ENCODE measurements at places on chromosomes 3 and 15.

DNA sequence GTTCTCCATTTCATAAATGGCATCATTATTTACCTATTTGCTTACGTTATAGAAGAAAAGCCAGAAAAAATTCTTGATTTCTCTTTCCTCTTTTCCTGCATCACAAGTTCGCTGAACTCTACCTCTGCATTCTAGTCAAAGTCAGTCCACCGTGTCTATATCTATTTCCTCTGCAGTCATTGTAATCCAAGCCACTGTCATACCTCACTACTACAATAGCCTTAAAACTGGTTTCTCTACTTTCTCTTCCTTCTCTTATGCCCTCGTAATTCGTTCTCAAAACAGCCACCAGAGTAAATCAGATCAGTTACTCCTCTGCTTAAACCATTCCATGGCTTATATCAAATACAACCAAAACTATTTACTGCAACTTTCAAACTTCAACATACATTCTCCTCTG lies 13.4 kb upstream of the FAM81A start:
- DNase-seq = no peak

GRCh38 chr3:161991901-161992540 lies 495.4 kb downstream of the OTOL1 start:
- no peak for DNase-seq

- no peak for DNase-seq
These were observed 77.4 kb downstream of the STAC start for GRCh38 chr3:36457667-36458066.

DNA sequence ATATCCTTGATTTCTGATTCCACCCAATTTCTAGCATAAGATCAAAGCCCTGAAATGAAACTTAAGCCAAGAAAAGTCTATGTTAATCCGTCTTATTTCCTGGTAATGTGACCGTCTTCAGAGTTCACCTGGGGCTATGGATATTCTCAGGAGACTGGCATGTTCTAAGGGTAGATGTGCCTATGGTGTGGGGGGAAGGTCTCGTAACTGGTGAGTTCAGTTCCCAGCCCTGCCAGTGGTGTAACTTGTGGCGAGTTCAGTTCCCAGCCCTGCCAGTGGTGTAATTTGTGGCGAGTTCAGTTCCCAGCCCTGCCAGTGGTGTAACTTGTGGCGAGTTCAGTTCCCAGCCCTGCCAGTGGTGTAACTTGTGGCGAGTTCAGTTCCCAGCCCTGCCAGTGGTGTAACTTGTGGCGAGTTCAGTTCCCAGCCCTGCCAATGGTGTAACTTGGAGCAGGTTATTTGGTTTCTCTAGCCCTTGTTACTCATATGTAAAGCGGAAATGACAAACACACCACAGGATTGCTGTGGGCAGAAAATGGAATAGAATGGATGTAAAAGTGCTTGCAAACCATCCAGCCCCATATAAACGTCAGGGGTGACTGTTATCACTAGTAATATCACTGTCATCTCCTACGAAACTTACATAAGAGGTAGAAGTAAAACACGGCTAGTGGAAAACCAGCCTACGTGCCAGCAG lies 30.4 kb downstream of the SLC51A start:
- DNase-seq = peak; percentile 45

DNA sequence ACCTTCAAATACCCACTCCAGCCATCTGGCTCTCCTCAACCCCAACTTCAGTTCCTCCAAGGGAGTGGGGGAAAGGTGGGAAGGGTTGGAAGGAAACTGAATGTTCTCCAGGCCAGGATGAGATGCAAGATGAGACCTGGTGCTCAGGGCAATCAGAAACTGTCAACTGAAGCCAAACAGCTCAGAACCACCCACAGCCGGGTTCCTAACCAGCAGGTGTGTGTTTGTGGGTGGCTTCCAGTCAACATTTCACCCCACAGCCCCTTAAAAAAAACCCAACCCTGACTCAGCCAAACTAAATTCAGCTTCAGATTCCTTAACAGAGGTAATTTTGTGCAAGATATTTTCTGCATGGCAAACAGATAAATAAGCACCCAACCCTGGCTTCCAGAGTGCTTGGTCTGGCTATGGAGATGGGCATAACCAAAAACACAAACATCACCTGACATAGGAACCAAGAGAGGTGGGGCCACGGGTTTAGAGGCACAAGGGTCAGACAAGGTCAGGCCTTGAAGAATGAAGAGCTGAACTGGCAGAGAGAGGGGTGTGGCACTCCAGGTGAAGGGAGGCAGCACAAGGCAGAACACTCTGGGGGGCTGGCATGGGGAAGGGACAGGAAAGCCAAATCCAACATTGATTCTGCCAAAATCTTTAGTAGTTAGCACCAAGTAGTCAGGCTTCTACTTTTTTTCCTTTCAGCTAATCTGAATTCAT lies 34.7 kb downstream of the ZNF445 start:
- DNase-seq = no peak

DNA sequence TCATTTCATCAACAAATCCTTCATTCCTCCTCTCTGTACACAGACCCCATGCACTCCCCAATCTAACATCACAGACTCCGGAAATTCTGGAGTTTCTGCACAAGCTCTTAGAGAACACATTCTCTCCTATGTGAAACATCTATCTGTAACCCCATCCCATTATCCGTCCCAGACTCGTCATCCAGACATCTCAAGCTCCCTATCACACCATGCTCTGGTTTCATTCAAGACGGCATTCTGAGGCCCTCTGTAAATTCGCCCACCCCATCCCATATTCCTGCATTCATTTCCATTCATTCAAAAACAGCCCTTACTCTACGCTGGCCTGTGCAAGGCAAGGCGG lies 575 bp downstream of the LEO1 start:
- DNase-seq = no peak

GRCh38 chr3:161576311-161576710 lies 79.7 kb downstream of the OTOL1 start:
- DNase-seq = no peak

GRCh38 chr3:61910732-61911131 lies 349.4 kb downstream of the PTPRG start:
- DNase-seq = no peak

DNA sequence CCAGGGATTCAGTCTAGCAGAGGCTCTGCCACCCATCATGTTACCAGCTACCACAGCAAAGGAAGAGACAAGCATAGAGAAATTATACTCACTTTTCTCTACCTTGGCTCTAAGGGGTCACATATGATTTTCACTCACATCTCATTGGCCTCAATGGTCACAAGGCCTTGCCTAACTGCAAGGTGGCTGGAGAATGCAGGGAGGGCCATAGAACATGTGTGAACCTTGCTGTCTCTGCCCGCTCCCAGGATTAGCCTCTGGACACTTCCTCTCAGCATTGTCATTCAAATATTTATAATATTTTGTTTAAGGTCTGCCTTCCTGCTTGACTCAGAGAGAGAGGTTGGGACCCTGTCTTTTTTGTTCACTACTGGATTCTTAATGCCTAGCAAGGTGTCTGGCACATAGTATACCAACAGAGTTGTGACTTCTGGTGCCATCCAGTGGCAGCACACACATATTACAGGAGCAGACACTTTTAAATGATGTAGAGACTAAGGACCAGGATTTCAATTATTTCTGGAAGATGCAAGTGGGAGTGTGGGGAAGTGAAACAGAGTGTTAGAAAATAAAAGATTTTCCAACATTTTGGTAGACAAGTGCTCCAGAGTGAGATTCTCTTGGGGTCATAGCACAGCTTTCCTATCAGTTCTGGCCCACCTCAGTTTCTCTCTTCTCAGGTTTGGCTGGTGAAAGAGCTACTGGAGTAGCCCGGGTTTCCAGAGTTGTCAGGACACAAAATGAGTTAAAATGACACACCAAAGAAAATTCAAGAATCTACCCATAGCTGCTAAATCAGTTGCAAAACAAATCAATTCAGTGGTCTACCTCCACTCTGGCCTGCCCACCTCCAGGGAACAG lies 119.0 kb upstream of the RASGRP1 start:
- DNase-seq = peak; percentile 66

GRCh38 chr3:71688121-71688520 lies 37.1 kb downstream of the EIF4E3 start:
- no peak for DNase-seq

DNA sequence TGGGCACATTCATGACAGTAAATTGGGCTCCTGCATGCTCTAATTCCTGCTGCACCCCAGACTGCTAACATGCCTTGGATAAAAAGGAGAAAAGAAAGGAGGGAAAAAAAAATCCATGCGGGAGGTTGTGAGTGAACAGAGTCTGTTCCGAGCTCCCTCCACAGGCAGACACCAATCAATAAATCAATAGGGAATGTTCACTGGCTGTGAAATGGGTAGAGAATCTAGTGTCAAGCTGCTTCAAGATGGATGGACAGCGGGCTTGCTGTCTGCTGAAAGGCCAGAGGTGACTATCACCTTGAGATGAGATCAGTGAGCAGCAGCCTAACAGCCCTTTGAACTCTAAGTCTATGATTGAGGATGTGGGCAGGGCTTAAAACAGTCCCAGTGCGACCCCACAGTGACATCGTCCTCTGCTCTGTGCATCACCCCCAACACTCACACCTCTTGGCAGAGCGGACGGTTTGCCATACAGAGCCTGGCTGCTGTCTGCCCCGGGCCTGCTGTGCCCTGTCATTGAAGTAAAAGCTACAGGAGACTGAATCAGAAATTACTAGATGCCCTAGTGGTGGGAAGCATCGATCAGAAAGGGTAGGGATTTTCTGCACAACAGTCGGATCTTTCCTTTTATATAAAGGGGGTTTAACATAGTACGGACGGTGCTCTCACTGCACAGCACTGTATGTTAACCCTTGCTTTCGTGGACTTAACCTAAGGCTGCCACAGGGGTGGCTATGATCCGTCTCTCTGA lies 247.9 kb upstream of the ONECUT1 start:
- no peak for DNase-seq

DNA sequence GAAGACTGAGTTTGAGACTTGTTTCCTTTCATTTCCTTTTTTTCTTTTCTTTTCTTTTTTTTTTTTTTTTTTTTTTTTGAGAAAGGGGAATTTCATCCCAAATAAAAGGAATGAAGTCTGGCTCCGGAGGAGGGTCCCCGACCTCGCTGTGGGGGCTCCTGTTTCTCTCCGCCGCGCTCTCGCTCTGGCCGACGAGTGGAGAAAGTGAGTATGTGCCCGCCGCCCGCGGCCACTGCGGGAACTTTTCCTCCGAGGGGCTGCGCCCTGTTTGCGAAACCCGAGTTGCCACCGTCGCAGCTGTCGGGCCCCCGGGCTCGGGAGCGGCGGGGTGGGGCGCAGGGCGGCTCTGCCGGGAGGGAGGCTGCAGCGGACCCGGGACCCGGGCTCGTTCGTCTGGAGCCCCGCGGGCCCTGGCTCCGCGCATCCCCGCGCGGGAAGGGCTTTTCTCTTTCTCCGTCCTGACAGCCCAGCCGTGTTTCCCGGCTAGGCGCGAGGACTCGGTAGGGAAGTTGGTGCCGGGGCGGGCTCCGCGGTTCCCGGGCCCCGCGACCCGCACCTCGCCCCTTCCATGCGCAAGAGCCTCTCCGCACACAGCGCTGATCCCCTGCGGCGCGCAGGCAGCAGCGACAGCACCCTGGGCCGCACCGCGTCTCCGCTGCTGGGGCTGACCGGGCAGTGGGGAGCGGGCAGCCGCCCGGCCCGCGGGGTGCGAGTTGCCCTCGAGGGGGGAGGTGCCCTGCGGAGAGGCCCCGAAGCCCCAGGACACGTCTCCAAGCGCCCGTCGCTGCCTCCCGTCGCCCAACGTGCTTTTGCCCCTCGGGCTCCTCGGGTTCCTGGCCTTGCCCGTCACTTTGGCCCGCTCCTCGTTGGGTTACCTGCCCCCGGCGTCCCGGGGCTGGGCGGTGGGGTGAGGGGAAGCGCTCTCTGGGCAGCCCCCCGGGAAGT lies 1.4 kb downstream of the IGF1R start:
- DNase-seq = peak; percentile 23

- no peak for DNase-seq
These were observed 731.7 kb downstream of the NSUN3 start for GRCh38 chr3:94794563-94794962.

GRCh38 chr3:56939834-56940233 lies 120.6 kb upstream of the SPATA12 start:
- no peak for DNase-seq

DNA sequence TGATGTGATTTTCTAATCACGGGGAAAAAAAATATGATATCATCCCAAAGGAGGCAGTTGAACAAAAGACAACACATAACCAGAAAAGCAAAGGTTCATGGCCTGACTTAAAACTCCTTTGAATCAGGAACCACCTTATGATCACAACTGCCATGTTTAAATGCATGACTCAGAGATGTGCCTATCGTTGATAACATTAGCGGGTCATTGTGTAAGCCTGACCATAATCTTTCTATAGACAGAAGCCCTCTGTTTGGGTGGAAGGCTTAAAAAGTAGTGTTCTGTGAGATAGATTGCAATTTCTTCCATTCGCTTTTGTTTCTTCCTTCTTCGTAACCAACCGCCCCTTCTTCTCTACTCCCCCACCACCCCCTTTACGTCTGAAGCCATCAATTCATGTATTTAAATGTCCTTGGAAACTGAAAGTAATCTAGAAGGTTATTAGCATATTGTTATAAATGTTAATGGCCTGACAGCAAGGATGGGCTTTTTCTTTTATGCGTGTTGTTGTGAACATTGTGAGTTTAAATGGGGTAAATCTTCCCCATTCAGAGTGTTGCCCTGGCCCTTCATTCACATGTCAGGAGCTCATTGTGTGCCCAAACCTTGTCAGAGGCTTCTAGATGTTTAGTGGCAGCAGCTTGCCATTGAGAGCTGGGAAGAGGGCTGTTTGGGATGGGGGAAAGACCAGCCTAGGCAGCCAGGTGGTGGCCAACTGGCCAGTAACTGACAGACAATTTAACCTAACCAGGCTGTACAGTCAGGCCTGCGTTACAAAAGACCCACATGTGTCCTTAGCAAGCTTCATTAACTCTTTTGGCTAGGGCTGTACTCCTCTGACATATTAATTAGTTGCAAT lies 64.5 kb downstream of the EPHA3 start:
- no peak for DNase-seq

DNA sequence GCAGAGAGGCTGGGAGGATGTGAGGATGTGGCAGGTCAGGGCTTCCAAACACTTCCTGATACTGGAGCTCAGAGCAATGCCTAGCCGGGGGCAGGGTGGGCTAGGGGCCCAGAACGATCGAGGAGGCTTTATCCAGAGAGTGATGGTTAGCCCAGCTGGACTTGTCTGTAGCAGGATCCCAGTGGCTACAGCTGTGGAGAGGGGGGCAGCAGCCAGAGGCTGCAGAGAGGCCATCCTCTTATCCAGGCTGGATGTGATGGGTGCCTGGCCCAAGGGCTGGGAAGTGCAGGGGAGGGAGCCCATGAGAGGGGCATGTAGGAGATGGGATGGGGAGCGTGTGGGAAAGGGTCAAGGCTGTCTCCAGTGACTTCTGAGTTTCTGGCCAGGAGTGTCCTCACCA lies 4.6 kb downstream of the PARP3 start:
- DNase-seq = no peak

GRCh38 chr15:29126821-29127461 lies 142.7 kb downstream of the NSMCE3 start:
- no peak for DNase-seq

DNA sequence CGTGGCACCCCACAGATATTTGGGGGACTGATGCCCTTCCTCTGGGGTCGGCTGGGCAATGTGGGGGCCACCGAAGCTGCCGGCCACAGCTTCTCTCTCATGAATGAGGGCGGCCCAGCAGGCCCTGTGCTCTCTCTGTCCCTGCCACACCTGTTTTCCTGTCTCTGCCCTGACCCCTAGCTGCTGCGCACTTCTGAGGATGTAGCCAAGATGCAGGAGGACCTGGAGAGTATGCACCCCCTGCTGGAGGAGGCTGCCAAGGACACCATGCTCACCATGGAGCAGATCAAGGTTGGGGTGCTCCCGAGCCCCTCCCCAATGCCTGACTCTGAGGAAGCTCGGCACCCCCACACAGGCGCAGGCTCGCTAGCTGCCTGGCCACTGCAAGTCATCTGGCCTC lies 59.7 kb downstream of the SEMA3G start:
- DNase-seq = no peak

GRCh38 chr3:25404569-25404968 lies 23.5 kb upstream of the RARB start:
- no peak for DNase-seq

All from central memory CD4-positive, alpha-beta T cell (primary cell).